ENCODE measurements at places on chromosomes 5 and 9. TPM values are rescaled to one million over a fixed set of nuclear protein-coding genes. Genes with fewer than 3 reads are reported as not detected.

DNA sequence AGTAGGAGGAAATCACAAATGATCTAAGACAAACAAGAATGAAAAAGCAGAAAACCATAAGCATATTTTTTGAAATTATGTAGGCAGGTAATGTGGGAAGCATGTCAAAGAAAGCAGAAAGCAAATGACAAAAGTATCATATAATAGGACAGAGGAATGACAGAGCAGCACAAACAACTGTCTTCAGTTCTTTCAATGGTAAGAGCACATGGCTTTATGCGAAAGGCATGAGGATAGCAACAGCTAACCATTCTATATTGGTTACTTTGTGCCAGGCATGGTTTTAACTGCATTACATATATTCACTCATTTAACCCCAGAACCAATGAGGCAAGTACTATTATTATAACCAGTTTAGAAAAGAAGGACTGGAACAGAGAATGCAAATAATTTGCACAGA lies 137.4 kb downstream of the FBXL7 start:
- DNase-seq, result no peak

GRCh38 chr9:114869845-114870244 lies 60.5 kb downstream of the TNFSF8 start:
- no peak for DNase-seq

DNA sequence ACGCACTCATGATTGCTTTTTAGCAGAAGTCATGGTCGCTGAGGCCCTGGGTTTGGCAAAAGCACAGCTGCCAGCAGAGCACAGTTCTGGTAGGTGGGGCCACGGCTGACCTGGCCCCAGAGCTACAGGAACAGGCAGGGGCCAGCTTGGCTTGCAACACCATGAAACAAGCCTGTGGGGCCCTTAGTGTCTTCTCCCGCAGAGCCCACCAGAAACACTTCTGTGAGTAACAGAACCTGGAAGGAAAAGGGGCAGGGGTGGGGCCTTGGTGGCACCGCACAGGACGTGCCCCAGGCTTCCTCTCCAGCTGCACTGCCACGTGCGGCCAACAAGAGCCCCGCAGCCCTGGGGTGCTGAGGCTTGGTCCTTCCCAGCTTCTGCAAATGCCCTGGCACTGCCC lies 4.8 kb downstream of the ASB6 start:
- DNase-seq, result no peak

GRCh38 chr5:8363138-8363537 lies 494.2 kb downstream of the MTRR start:
- DNase-seq, result no peak

DNA sequence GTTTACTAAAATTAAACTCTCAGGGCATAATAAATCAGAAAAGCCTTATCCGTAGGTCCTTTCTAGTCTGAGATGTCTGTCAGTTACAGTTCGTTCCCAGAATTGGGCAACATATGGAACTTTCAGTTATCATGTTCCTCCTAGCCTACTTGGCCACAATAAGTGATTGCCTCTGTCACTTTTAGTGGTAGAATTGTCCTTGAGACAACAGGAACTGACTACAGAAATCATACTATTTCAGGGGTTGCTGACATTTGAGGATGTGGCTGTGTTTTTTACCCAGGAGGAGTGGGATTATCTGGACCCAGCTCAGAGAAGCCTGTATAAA lies 956 bp downstream of the ZNF189 start:
- DNase-seq, result no peak

DNA sequence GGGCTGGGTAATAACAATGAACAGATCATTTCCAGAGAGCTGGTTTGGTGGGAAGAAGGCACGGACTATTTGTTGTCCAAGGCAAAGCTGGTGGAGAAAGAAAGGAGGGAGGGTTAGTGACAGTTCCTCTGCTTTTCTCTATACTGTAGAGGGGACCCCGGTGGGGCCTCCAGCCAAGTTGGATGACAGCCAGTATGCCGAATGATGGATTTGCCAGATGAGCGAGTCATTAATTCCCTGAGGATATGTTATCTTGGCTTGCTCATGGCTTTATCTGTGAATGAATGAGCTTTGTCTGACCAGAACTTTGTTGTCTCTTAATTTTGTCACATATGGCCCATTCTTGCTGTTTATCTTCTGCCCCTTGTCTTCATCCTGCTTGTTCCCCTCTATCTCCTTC lies 158.6 kb upstream of the GLRA1 start:
- DNase-seq, result no peak

- no peak for DNase-seq
Observed at GRCh38 chr5:133925866-133926488, 42.4 kb downstream of the C5orf15 start.

DNA sequence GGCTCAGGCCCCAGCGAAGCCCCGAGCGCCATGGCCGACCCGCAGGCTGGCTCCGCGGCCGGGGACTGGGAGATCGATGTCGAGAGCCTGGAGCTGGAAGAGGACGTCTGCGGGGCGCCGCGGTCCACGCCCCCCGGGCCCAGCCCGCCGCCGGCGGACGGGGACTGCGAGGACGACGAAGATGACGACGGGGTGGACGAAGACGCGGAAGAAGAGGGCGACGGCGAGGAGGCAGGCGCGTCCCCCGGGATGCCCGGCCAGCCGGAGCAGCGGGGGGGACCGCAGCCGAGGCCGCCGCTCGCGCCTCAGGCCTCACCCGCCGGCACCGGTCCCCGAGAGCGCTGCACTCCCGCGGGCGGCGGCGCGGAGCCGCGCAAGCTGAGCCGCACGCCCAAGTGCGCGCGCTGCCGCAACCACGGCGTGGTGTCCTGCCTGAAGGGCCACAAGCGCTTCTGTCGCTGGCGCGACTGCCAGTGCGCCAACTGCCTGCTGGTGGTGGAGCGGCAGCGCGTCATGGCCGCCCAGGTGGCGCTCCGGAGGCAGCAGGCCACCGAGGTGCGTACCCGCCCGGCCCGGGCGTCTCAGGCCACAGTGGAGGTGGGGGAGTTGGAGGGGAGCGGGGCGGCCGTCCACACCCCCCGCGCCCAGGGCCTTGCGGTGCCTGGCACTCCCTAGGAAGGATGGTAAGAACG lies 1.6 kb downstream of the DMRT2 start:
- DNase-seq, result no peak

DNA sequence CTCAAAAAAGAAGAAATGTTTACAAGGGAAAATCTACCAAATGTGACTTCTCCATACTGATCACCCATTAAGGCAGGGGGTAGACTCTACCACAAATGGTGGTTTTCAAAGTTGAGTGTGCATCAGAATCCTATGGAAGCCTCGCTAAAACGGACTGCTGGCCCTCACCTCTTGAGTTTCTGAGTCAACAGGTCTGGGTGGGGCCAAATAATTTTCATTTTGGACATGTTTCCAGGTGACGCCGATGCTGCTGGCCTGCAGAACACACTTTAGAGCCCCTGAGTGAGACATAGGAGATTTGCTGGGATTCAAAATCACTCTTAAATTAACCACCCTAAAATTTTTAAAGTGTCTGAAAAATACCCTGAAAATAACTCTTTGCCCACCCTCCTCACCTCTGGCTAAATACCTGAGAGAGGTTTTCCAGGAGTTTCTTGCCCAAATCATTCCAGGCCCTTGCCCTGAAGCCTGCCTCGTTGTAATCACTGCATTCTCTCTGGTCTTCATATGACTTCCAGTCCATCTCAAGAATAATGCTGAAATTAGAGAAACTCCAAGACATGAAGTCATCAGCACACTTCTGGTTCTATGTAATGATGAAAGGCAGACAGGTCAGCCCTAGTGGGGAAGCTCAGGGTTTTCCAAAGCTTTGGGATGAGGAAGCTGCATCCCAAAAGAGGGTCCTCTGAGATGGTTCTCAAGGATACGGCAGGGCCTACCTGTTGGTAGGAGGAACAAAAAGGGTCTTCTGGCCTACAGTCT lies 18.2 kb downstream of the C9orf152 start:
- no peak for DNase-seq

- DNase-seq, result no peak
Observed at GRCh38 chr9:124363326-124364096, 51.7 kb downstream of the PSMB7 start.

DNA sequence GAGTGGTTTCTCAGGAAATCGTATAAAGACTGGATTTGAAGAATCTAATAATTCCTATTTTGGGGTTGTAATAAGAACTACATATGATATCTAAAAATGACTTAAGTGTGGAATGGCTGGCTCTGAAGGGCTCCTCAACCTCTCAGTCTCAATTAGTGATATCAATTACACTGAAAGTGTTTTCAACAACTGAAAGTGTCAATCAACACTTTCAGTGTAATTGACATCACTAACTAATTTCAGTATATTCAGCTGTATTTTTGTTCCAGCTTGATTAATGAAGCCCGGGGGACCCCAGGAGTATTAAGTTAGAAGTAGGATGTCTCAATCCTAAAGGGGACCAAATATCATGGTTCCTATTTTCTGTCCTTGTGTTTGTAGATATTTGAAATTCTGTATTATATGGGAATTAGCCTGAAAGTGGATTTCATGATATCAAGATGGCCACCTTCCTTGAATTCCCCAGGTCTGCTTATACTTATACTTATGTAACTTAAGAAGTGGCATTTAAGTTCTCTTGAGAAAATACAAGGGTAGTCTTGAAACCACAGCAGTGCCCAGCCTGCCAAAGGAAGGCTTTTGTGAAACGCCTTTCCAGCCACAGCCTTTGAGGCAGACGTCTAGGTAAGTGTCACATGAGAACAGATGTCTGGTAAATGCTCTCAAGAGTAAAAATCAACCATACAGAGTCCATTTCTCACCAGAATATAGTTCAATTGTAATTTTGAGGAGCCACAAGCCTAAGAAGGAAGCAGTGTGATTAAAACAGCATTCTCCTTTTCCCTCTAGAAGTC lies 4.6 kb downstream of the BASP1 start:
- no peak for DNase-seq

DNA sequence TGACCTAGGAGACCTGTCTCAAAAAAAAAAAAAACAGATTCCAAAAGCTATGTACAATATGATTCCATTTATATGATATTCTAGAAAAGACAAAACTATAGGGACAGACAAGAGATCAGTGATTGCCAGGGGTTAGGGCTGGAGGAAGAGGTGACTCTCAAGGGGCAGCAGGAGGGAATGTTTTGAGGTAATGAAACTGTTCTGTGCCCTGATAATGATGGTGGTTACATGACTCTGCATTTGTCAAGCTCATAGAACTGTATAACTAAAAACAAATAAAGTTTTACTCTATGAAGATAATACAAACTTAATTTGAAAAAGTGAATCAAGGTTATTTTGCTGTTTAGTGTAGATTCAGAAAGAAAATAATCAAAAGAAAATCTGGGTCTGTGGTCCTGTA lies 125.3 kb upstream of the IQGAP2 start:
- no peak for DNase-seq

GRCh38 chr9:135905380-135906258 lies 1.7 kb downstream of the CAMSAP1 start:
- DNase-seq, result no peak

DNA sequence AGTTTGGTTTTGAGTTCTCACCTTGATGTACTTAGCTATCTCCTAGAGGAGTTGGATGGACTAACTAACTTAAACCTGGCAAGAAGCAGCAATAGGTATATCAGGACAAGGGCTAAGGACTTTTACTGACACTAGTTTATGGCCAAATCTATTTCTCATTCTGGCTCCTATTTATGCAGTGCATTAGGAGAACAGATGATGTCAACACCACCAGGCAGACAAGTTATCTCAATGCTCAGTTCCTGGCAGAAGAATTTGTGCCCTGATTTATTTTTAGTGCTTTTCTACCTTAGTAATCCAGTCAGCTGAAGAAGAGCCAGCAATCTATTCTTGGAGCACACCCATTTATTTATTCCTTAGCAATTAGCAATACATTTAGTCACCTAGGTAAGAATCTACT lies 30.7 kb upstream of the MYOT start:
- DNase-seq, result no peak

- no peak for DNase-seq
Observed at GRCh38 chr9:115117999-115118878, at the start of gene TNC. TSS of gene TNC (minus strand) at chr9:115118157. CDS start at chr9:115091018, 27,139 bp downstream.

- DNase-seq, result no peak
Observed at GRCh38 chr9:34380511-34381315, 4.0 kb upstream of the MYORG start.

- no peak for DNase-seq
Observed at GRCh38 chr5:102767862-102768261, 12.8 kb downstream of the PAM start.

IFNB1 gene
- polyA plus RNA-seq, result not detected

PJA2 gene
- polyA plus RNA-seq, result 120 TPM

RBM27 gene
- 15.9 TPM for polyA plus RNA-seq
